Ureter (tissue), 1 donor: ENCODE measurements at places on chromosomes 4 and X. TPM values are rescaled to one million over a fixed set of nuclear protein-coding genes. Genes with fewer than 3 reads are reported as not detected.

DNA sequence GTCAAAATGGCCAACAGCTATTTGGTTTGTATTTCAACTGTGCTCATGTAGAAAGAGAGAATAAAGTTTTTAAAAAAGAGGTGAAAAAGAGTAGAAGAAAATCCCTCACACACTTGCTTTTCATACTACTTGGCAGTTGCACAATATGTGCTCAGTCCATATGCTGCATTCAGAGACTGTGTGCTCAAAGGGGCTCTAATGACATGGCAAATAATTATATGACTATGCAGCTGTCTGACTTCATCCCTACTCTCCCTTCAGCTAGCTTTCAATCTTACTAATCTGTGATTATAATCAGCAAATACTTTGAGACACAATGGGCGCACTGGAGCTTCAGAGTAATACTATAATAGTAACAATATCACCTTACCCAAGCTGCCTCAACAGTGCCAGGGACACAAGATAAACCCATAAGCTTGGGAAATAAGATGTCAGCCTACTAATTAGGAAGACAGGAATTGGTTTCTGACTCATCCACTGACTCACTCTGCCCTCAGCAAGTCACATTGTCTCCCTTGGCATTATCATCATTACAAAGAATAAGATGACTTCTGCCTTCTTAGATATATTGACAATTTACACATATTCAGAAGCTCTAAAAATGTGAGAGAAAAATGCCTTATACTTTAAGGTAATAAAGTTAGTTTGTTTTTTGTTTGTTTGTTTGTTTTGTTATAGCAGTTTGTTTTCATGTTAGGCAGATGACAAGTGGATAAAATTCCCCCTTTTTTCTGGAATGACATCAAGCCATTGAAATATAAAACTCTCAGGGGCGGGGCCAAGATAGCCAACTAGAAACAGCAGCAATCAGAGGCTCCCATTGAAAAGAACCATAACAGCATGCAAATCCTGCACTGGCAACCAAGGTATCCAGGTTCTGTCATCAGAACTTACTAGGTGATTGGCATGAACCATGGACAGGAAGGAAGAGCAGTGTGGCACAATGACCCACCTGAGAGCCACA is 311.6 kb downstream of the FAM133A start:
- DNase-seq: no peak

DNA sequence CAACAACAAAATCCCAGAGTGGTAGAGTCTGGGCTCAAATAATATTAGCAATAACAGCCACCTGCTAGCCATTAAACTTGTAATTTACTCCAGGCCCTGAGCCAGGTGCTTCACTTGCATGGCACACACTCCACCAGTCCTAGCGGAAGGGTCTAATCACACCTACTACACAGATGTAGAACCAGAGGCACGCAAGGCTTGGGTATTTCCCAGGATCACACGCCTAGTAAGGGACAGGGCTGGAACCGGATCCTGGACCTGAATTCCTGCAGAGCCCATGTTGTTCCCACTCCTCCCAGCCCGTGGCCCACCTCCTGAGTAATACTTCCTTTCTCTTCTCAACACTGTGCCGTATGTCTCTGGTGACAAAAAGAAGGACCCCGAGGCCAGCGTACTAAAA is 5.7 kb downstream of the MAGEA1 start:
- no peak for DNase-seq

- DNase-seq: no peak
Measured at GRCh38 chr4:98822144-98822543, 106.8 kb downstream of the EIF4E start.

PHEX gene
- total RNA-seq: 0.26 TPM

DNA sequence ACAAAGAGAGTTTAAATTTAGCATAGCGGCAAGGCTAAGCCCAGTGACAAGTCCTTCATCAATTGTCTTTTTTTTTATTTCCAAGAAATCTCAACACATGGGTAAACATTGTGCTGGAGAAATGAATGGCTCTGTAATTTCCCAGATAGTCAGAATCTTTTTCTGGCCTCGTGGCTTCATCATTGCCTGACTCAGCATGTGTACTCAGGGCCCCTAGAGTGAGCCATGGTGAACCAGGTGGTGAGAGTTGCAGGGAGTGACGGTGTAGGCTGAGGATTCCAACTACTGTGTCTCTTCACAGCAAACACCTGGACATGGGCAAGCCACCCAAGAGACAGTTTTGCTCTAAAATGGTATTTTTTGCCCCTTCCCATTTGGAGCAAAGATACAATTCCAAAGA is 43.1 kb upstream of the UCP1 start:
- no peak for DNase-seq

GPR78 gene
- total RNA-seq: 1.4 TPM

DNA sequence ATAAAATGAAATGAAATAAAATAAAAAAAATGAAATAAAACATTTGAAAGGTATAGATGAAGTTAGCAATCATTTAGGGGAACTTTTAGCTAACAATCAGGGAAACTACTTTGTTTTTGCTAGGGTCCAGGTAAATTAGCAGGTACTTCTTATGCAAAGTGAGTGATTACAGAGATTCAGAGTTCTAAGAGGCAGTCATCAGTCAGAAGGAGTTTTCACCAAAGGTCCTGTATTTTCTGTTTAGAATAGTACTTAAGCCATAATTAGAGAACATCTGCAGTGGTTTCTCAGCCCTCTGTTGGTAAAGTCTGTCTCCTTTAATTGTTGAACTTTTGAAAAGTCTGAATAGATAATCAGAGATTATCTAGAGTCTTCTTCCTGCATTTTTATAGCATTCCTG is 50.6 kb downstream of the STIM2 start:
- no peak for DNase-seq

NUP54 gene
- 47.2 TPM for total RNA-seq

DNA sequence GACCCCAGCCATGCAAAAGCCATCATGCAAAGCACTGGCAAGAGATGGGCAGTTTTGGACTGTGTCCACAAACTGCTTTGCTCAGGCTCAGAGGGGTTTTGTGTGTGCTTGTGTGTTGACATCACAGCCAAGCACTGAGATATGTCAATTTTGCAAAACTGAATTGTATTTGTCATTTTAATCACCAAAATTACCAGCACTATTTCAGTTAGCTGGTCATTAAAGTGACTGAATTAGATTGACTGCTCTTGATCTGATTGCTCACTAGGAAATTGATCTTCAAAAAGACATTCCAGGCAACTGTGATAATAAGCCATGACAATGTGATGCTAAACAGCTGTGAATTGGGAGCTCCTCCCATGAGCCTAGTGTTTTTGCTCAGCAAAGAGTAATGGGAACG is 337.3 kb upstream of the GNPDA2 start:
- DNase-seq: no peak

FOXR2 gene
- total RNA-seq: not detected

TMSB15C gene
- total RNA-seq: 1.4 TPM
